ENCODE measurements at places on chromosomes 11 and 22.

GRCh38 chr11:111922803-111923202, 4.1 kb downstream of the C11orf52 start:
- DNase-seq: no peak

DNA sequence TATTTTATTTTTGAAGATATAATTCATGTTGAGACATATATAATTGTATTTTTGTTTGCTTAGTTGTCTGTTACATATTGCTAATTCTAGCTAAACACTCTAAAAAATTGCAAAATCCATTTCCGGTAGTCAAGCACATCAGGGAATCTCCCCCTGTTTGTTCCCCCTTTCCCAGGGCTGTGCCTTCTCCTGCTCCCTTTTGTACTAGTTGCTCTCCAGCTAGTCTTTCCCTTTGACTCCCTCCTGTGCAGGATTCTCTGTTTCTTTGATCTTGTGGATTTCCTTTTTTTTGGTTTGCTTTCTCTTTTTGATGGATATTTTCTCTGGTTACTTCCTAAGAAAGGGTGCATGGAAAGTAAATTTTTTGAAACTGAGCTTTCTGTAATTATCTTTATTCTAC, 188.1 kb upstream of the PLET1 start:
- no peak for DNase-seq

- no peak for DNase-seq
Measured at GRCh38 chr11:18618342-18619025, 15.7 kb downstream of the SPTY2D1 start.

DNA sequence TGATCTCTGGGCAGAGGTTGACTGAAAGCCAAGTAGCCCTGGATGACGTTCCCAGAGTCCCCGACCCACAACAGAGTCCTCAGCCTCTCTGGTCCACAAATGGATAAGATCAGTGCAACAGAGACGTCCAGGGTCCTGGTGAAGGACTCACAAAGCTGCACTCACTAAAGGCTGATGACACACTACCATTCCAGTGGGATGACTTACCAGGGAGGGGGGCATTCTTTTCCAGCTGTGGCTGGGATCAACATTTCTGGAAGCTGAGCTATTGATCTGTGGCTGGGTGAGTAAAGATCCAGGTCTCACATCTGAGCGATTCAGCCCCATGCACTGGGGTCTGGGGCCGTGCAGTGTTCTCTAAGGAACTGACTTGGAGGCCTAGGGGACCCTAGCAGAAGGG, 296.2 kb downstream of the NTM start:
- DNase-seq: no peak

DNA sequence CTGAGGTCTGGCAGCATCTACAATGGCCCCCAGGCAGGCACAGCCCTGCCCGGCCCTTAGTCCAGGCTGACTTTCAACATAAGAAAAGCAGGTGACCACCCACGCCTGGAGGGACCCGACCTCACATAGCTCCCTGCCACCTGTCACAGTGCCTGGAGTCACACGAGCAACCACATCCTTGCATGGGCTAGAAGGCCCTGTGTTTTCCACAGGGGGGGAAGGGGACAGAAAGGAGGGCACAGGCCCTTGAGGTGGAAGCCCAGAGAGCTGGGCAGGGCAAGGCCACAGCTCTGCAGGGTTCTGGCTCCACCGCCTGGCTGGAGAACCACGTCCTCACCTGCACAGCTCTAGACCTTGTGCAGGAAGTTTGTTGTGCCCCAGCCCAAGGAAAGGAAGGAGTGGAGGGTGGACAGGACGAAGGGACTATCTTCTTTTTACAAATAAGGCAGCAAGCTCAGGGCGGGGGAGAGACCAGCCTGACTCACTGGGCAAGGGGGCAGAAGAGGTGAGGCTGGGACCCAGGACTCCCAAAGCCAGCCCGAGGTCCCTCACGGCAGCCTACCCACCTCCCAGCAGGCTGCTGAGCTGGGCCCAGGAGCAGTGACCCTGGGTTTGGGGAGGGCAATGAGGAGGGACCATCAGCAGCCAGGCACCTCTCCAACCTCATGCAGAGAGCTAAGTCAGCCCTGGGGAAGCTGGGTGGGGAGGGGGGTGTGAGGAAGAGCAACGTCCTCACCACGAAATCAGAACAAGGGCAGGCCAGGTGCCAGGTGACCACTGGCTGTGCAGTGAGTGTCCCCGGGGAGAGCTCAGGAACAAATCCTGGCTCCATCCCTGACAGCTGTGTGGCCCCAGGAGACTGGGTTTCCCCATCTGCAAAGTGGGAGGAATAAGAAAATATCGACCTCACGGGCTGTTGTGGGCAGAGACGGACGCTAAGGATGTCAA, 4.3 kb downstream of the C1QTNF6 start:
- DNase-seq: no peak

- DNase-seq: no peak
Measured at GRCh38 chr22:17603668-17604067, 24.9 kb downstream of the ATP6V1E1 start.

DNA sequence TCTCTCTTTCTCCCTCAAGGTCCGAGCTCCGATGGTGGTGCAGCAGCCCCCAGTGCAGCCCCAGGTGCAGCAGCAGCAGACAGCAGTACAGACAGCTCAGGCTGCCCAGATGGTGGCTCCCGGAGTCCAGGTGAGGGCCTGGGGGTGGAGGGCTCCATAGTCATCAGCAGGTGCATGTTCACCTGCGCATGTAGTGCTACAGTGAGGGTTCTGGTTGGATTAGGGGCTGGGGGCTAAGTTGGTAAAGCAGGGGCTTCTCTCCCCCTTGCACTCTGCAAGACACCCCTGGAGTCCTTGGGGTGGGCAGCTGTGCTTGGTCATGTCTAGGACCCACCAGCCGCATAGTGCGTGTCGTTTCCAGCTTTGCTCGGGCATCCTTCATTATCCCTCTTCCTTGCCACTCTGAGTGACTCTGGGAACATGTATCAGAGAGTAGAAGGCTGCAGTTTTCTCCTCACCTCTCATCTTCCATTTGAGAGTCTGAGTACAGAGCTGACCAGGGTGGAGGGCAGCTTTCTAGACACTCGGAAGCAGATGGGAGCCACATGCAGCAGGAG, 61.2 kb downstream of the MED15 start:
- no peak for DNase-seq

- no peak for DNase-seq
Measured at GRCh38 chr11:46064221-46064620, 57.0 kb downstream of the PHF21A start.

GRCh38 chr22:49333206-49333605, 494.5 kb downstream of the BRD1 start:
- no peak for DNase-seq

DNA sequence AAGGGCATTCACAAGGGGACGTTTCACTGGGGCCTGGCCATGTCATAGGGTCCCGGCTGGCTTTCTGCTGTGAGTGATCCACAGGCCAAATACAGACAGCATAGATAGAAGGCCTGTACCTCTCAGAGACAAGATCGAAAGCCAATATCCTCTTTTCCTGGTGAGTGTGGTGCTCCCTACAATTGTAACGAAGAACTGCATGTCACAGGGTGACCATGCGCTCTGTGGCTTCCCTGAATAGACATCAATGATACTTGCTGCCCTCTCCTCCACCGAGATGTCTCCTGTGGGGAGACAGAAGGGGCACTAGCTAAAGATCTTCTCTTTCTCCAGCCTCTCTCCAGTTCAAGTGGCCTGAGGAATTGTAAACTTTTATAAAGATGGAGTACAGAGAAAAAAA, 226.1 kb upstream of the POU2AF2 start:
- DNase-seq: no peak

DNA sequence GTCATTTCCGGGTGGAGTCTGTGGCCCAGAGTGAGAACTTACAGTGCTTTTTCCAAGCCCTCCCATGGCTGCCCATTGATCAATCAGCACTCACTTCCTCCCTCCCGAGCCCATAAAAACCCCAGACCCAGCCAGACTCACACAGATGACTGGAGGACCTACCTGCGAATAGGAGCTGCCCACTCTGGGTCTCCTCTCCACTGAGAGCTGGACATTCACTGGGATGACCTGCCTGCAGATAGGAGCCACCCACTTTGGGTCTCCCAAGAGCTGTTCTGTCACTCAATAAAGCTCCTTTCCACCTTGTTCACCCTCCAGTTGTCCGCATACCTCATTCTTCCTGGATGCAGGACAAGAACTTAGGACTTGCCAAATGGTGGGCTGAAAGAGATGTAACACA, 56.0 kb upstream of the B3GNT6 start:
- no peak for DNase-seq

GRCh38 chr11:76215941-76216340, 9.6 kb upstream of the WNT11 start:
- no peak for DNase-seq

DNA sequence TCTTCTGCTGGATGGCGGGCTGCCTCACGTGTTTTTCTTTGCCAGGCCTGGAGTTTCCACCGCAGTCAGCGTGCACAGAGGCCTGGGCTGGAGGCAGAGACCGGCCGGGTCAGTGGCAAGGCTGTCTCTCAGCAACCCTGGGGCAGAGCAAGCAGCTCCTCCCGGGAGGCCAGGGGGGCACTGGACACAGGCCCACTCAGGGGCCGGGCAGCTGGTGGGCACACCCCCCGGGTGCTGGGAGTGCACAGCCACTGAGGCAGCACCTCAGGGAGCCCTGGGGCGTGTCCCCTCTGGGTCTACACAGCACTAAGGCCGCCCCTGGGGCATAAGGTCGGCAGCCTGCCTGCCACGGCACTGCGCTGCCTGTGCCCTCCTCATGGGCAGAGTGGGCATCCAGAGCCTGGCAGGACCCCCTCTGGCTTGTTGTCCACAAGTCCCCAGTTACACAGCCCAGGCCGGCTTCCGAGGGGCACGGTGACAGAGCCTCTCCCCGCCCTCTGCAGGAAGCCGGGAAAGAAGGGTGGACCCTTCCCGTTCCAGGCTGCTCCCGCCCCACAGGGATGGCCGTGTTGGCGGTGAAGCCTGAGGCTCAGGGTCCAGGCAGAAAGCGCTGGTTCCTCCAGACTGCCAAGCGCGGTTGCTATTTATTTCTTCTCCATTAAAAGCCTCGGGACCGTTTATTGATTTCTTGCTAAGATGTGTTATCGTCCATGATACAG, 18.5 kb upstream of the TH start:
- no peak for DNase-seq

DNA sequence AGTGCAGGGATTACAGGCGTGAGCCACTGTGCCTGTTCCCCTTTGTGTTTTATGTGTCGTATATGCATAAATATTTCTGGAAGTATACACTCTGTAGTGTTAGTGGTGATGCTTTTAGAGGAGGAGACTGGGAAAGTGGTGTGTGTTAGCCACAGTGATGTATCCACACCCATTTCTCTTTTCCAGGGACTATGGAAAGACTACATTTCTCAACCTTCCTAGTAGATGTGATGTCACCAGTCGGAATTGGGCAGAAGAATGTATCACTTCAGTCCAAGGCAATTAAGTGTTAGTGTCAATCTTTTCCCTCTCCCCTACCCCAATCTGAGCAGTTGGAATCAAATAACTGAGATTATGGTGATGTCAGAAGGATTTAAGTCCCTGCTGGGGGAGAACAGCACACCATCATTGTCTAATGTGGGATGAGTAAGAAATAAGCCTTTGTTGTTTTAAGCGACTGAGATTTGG, 5.8 kb upstream of the ATG16L2 start:
- DNase-seq: no peak

GRCh38 chr11:133134314-133135173, 397.8 kb downstream of the OPCML start:
- DNase-seq: no peak

GRCh38 chr11:8813658-8814057, 97.3 kb upstream of the AKIP1 start:
- DNase-seq: no peak

GRCh38 chr11:113242767-113243397, 71.5 kb upstream of the TTC12 start:
- DNase-seq: no peak

DNA sequence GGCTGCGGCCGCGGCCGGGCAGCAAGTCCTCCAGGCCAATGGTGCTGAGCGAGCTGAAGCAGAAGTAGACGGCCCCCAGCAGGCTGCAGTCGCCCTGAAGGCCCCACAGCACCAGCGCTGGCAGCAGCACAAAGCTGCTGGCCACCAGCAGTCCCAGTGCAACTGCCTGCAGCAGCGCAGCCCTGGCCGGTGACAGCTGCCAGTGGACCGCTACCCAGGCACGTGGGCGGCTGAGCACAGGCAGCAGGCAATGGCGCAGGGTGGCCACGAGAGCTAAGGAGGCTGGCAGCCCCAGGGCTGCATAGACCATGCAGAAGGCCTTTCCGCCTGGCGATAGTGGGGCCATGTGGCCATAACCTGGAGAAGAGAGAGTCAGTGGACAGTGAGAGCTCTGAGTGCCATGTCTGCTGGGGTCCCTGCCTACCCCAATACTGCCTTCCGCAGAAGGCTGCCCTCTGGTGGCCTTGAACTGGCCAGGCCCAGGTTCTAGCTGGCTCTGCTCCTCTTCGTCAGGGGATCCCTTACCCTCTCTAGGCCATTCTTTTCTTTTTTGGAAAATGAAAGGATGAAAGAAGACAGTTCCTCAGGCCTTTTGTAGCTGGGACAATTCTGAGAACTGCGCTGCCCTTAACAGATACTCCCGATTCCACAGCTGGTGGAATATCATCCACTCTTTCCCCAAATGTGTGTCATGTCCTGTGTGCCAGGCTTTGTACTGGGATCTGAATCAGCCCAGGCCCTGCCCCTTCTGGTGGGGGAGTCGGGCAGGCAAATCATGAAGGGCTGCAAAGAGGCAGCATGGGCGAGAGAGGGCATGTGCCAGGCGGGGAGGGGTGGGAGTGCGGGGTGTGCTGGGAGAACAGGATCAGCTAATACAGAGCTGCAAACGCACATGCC, 1.8 kb downstream of the KCNK7 start:
- peak; percentile 80 for DNase-seq

DNA sequence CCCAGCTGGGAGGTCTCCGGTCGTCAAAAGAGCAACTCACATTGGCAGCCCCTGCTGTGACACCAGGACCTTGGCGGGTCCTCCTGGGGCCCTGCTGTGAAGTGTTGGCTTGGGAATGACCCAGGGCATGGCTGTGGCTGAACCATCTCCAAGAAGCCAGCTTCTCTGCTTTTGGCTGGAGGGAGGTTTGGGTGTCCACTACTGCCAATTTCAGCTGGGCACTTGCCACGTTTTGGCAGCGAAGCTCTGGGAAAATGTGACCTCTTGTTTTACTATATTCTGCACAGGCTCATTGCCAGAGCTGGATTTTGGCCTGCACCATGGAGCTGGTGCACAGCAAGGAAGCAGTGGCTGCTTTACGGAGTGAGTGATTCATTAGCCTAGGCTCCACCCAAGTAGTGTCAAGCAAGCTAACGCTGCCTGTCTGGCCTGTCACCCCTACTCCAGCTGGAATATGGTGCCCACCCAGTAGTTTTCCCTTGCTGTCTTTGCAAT, 24.3 kb upstream of the SMCO4 start:
- DNase-seq: peak; percentile 36

GRCh38 chr11:70783356-70783755, 385.0 kb downstream of the CTTN start:
- DNase-seq: no peak

- no peak for DNase-seq
Measured at GRCh38 chr11:14611939-14612338, 31.7 kb upstream of the PDE3B start.

DNA sequence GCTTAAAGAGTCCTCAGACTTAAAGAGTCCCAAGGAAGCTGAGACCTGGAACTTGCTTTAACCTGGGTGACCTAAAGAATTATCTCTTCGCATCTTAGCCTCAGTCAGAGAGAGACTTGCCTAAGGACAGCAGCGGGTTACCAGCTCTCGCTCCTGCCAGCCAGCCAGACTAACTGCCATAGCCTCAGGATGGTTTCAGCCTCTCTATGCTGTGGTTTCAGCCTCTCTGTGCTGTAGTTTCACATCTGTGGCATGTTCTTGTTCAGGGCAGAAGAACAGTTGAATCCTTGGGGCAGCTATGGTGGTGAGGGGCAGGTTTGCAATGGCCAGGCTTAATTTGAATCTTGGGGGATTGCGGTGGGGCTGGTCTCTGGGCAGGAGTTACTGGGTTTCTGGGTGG, 2.3 kb downstream of the FRMD8 start:
- DNase-seq: no peak

All from anterior cingulate cortex (tissue), 58 donors.